Hindlimb muscle (tissue), 1 donor: ENCODE measurements at places on chromosomes 2 and 18.

DNA sequence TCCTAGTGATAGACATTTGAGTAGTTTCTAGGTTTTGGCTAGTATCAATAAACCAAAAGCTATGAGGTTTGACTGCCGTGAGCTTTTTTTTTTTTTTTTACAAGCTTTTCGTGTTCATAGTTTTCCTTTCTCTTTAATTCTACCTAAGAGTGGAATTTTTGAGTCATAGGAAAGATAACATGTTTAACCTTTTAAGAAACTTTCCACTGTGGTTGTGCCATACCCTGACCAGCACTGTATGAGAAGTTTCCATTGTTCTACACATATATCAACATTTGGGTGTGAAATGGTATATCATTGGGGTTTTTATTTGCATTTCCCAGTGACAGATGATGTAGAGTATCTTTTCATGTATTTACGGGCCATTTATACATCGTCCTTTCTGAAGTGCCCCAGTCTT, 31.7 kb downstream of the UBE2F start:
- DNase-seq, result no peak

DNA sequence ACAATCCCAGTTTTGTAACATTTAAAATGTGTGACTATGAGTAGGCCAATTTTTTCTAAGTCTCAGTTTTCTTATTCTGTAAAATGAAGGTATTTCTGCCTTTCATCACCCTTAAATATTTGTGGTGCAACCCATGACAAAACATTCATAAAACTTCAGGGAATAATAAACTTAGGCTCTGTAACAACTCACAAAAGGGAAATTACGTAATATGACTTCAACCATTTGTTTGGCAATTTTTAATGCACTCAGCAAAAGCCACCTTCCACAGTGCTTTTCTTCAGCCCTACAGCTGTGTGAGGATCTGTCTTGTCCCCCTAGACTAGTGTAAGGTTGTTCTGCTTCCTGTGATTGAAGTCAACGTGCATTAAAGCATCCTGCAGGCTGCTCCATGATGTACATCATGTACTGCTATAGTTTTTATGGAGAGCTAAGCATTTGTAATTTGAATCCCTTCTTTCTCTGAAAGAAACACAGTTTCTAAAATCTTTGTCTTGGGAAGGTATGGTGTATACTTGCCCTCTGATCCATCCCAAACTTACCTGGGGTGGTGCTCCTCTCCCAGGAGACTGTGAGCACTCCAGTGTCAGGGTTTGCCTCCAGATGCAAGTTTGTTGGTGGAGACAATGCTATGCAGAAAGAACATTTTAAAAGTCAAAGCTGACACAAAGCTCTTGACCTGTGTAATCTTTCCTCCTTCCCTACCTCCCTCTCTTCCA, 39.1 kb downstream of the FN1 start:
- no peak for DNase-seq

DNA sequence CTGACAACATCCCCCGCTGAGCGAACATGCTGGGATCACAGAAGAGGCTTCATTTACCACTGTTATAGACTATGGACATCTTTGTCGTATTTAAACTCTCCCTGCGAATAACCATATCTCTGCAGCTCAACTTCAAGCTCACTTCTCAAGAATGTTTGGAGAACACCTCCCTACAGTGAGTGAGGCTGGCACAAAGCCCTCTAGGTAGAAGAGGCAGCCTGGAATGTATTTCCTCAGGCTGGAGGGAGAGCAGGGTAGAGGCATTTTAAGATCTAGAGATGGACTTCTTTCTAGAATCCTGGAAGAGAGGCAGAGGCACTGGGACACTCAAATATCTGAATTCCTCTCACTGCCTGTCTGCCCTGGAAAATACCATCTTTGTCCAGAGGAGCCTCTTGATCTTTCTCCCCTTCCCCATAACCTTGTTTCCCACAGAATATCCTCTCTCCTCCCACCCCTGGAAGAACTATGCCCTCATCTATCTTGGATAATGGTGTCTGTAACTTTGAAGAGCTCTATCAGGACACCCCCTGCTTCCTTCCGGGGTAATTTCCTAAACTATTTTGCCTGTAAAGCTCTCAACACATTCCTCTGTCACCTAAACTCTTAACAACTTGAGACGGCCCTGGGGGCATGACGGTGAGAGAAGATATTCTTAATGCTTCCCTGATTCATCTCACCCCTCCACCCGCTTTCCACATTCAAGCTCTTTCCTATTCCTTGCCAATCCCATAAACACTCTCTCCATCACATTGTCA, 2.4 kb upstream of the ANTXR1 start:
- no peak for DNase-seq

DNA sequence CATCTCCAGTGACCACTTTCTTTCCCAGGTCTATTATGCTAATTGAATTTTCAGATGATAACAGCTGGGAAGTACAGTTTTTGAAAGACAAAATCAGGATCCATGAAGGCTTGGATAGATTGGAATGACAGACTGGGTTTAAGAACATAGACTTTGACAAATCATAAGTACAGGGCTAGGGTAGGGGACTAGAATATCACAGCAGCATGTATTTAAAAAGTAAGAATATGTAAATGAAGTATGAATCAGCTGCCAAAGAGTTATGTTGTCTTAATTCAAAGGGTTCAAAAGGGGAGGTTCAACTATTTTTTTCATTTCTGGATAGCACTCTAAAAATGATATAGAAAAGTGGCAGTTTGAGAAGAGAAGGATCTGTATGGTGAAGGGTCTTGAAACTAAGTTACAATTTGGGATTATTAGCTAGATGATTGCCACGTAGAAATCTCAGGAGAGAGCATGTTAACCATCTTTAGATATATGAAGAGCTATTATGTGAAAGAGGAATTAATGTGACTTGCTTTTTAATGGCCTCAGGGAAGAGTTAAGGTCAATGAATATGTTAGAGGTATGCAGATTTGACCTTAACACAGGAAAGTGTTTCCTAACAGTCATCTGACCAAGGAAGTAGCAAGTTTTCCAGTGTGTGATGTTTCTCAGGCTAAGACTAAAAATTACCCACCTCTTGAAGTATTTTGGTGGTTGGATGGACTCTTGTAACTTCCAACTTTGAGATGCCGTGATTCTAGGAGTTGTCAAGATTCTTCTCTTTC, 81.7 kb downstream of the TMEM185B start:
- DNase-seq, result no peak

- no peak for DNase-seq
Measured at GRCh38 chr2:172234716-172235691, 132.3 kb upstream of the DLX2 start.

- DNase-seq, result no peak
Measured at GRCh38 chr18:9827793-9828505, 57.8 kb upstream of the TXNDC2 start.

DNA sequence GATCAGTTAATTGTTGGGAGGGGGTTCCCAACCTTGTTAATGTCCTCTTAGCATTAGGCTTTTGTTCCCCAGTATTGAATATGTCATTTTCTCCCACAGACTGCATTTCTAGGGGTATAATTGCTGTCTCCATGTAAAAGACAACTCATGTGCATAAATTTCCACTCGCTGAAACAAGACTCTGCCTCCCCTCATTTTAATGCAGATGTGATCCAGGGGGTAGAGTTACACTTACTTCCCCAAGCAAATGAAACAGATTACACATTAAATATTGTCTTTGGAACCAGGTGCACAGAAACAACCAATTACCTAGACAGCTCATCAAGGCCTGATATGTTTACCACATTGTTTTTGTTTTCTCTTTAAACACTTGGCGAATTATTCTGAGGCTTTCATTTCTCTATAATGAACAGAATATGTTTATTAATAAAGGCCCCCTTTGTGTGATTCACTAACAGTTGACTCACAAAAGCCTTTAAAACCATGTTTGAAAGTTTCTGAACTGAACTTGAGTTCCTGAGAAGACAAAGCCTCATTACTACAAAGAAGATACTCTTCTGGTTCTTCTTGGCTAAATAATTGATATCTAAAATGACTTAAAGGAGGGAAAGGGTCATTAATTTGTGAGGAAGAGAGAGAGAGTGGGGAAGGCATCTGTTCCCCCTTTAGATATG, 15.0 kb upstream of the ACVR1 start:
- DNase-seq, result no peak

- DNase-seq, result no peak
Measured at GRCh38 chr2:237271698-237272652, 142.0 kb downstream of the COL6A3 start.

- no peak for DNase-seq
Measured at GRCh38 chr2:113178891-113179290, 5.1 kb downstream of the PSD4 start.

DNA sequence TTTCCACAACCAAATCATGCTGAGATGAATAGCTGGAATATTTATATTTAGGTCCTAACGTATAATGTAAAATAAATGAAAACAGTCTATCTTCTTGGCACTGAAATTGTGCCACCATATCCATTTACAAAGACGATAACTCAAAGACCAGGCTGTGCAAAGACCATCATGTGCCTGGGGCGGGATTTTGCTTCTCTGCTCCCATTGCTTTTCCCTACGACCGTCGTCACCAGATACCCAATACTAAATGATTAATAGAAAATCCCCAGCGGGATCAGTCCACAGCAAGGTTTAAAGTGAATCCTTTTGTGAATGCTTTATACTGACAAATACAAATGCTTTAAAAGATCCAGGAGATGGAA, 194.3 kb upstream of the ARL4C start:
- DNase-seq, result no peak

DNA sequence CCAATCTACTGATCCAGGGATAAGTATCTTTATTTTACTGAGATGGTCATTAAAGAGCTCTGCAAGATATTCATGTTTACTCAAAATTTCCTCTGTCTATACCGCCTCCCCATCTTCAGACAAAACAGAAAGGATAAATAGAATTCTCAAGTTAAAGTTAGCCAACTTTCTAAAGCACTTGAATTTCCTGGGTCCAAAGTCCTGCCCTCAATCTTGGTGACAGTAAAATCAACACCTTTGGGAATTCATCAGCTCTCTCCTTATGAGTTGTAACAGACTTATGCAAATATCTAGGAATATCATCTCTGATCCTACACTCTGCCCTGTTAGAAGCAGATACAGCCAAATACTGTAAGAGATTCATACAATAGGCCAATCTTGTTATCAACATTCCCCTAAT, 122.5 kb upstream of the HAAO start:
- DNase-seq, result no peak

DNA sequence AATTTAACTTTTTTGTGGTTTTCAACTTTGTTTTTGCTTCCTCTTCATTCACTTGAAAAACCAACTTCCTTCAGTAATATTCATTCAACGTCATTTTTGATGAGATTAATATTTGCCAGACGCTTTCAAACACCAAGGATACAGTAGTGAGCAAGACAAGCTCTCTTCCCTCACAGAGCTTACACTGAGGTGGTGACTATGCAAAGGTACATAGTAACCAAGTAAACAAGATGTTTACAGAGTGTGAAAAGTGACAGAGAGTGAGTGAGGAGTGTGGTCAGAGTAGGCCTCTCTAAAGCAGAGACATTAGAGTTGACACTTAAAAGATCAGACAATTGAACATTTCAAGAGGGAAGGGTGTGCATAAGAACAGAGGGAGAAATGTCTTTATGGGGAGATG, 155.5 kb downstream of the TMEM247 start:
- no peak for DNase-seq

GRCh38 chr2:72954376-72955227, 37.3 kb downstream of the EMX1 start:
- DNase-seq, result no peak
